ENCODE measurements at places on chromosomes 13 and 19.

DNA sequence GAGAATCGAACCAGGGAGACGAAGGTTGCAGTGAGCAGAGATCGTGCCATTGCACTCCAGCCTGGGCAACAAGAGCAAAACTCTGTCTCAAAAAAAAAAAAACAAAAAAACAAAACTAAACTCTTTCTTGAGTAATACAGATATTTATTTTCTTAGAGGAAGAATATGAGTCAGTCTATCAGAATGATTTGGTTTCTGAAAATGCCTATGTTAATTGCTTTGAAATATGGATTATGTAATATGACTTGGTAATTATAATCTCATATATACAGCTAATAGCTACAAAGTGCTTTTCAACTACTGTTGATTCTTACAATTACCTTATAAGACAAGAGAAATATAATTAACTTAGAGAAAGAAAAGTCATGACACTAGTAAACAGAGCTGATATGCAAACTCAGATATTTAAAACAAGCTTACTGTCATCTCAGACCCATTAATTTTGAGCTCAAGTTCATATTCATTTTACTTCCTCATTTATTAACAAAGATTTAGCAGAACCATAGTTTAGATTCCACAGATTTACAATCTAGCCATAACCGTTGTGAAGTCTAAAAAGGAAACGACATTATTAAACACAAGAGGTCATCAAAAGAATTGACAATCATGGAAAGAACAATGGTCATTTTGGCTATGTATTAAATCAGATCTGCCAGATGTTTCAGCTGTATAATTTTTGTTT is 88.0 kb downstream of the TBC1D4 start:
- DNase-seq: peak; percentile 13

GRCh38 chr19:16834747-16835146 is 5.5 kb downstream of the SIN3B start:
- no peak for DNase-seq

GRCh38 chr19:13100841-13101589 is 1.6 kb downstream of the LYL1 start:
- DNase-seq: peak; percentile 8

DNA sequence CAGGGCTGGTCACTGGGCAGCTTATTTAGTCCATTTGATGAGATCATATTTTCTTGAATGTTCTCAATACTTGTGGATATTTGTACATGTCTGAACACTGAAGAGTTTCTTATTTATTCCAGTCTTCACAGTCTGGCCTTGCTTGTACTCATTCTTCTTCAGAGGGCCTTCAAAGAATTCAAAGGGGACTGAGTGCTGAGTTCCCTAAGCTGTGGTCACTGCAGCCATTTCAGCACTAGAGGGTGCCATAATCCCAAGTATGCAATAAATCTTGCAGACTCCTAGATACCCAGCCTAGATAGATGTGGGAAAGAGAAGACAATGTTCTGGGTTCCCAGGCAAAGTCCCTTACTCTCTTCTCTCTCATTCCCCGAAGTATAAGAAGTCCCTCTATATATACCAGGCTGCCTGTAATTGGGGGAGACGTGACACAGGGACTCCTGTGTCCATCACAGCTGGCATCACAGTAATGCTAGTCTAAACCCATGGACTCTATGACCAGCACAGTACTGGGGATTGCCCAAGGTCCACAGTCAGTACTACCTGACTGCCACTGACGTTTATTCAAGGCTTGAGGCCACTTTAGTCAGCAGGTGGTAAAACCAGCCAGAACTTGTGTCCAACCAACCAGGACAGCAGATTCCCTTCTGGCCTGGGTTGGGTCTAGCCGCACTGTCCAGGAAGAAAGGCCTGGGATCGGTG is 8.9 kb upstream of the VN1R1 start:
- peak; percentile 9 for DNase-seq

DNA sequence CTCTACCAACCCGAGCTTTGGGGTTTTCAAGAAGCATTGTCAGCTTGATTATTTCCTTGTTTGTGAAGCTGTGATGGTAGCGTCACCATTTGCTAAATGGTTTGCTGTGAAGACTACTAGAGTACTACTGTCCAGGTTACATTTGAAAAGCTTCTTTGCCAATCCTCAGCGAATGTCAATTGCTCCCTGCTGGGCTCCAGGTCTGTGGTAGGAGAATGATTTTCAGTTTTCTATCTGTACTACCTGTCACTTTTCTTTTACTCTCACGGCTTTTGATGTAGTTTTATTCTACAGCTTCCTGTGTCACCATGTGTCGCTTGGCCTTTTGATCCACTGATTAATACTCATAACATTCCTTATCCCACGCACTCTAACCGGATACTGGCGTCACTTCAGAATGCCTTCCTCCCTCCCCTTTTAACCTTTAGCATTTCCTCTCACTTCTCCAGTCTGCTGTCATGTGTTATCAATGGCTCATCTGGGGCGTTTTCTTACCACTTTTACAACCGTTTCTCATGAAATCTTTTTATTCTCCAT is 7.5 kb upstream of the GPR183 start:
- no peak for DNase-seq

GRCh38 chr19:3807574-3808354 is 21.6 kb upstream of the MATK start:
- DNase-seq: no peak

GRCh38 chr19:29670255-29670654 is 5.0 kb downstream of the PLEKHF1 start:
- no peak for DNase-seq

DNA sequence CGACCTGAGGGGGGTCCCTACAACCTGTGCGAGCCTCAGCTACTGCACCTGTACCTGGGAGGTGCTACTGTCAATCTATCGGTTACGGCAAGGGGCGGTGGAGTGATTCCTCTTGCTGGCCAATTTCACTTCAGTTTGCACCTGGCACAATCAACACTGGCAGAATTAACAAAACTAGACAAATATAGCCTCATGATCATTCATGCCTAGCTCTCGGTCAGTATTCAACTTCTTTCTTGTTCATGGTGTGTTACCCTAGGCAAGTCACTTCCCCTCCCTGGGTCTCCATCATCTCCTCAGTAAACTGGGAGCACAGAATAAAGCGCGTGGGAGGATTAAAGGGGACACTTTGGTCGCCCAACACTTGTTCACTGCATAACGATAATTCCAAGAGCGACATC is 618 bp downstream of the HAUS8 start:
- no peak for DNase-seq

GRCh38 chr19:49652551-49653465 is 10.8 kb downstream of the SCAF1 start:
- no peak for DNase-seq

DNA sequence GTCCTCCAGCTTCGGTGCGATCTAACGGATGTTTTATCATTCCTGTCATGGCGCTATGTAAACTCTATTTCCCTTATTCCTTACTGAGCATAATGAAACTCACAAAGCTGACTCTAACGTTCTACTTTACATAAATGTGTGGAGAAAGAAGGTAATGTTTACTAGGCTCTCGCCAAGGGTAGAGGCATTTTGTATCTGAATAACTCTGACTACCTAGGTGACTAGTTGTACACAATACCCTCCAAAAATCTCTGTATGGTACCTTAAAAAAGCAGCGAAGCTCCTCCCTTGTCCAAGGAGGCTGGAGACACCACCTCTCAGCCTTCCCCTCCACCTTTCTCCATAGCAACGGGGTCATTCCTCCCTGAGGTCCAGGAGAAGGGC is 316 bp upstream of the ZNF530 start:
- no peak for DNase-seq

- DNase-seq: no peak
Observed at GRCh38 chr13:106846571-106847448, 278.9 kb upstream of the ARGLU1 start.

DNA sequence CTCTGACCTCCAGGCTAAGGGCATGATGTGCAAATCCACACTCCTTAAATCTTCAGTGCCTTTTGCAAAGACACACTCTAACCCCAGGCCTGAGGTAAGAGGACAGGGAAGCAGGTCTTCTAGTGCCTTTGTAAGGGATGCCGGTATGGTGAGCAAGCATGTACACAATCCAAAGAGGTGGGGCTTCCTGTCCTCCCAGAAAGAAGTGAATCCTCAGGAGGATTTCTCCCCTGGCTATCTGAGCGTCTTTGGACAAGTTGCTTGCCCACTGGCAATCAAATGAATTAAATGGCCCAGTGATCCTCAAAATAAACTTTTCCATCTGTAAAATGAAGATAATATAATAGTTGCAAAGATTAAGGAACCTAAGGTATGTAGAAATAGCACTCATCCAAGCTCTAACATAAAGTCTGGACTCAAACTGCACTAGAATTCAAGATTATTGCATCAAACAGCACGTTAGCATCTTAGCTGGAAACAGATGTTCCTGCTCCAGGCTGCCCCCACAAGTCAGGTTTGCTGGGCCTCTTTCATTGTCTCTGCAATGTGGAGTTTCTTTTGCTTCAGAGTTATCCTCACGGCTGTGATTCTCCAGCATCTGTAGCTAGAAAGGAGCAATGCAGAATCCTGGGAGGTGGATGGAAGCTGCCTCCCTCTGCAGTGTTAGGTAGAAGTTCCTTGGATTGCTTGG is 249.6 kb downstream of the TSHZ3 start:
- no peak for DNase-seq

GRCh38 chr19:30229525-30230174 is 142.5 kb upstream of the ZNF536 start:
- DNase-seq: no peak

DNA sequence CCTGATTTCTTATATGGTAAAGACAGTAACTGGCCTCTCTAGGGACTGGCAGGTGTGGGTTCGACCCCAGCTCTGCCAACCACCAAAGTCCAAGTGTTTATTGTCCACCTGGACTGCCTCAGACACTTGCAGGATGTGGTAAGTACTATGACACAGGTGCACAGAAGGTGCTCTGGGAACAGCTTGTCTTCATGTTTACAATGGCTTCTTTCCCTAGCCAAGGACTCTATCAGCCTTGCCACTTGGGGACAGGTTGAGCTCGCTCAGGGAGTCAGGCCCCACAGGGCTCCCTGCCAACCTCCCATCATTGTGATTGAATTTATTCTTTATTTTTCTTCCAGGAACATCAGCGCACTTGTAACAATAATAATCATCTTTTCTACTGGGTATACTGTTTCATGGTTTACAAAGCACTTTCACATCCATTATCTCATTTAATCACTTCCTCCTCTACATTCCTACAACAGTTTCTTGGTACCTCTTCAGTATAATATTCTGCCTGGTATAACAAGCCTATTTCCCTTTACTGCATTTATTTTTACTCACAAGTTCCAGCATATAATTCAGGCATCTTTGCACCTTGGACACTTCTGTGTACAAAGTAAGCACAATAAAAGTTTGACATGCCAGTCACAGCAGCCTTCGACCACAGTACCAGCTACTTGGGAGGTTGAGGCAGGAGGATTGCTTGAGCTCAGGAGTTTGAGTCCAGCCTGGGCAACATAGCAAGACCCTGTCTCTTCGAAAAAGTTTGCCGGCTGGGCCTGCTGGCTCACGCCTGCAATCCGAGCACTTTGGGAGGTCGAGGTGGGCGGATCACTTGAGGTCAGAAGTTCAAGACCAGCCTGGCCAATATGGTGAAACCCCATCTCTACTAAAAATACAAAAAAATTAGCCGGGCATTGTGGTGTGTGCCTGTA is 24.2 kb upstream of the GATAD2A start:
- no peak for DNase-seq

GRCh38 chr13:99926014-99926731 is 45.4 kb downstream of the ZIC5 start:
- no peak for DNase-seq
